ENCODE measurements at places on chromosomes 4 and X.

GRCh38 chr4:4560642-4561041 is 18.8 kb upstream of the STX18 start:
- DNase-seq, result no peak

DNA sequence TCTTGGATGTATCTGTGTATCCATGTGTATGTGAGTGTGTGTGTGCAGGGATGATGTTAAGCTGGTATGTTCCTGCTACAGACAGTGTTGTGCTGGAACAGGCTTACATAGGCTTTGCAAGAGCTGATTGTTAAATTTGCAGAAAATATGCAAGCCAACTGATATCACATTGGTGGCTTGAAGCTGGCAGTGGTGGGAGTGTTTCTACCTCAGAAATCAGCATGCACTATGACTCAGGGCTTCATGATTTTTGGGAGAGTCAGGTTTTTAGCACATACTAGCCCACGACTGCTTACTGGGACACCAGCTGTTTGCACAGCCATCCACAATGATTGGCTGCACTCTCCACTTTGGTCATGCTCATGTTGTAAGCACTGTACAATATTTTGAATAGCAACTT is 261.8 kb downstream of the DHX15 start:
- no peak for DNase-seq

DNA sequence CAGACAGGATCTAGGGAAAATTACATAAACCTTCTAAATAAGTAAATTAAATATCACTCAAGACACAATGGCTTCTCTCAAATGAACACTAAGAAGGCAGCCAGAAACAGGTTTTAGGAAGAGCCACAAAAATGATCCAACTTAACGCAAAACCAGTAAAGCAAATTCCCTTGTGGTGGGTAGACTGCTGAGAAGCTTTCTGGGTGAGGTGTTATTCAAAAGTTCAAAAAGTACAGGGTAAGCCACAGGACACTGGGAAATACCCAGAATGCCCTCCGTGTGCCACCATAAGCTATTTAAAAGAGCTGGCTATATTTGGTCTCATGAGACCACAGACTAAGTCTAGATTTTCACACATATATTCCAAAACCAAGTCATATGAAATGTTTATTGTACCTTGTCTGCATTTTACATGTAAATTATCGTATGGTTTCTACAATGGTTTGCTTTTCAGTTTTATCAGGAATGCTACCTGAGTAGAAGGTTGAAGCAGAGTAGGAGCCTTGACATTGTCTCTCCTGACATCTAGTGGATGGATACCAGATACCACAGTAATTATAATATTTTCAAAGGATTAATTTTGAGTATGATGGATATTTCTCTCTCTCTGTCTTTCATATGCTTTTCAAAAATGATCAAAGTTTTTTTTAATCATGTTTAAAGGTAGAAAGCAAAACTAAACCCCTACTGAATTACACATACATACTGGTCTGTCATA is 109.3 kb upstream of the KLHL13 start:
- DNase-seq, result no peak

DNA sequence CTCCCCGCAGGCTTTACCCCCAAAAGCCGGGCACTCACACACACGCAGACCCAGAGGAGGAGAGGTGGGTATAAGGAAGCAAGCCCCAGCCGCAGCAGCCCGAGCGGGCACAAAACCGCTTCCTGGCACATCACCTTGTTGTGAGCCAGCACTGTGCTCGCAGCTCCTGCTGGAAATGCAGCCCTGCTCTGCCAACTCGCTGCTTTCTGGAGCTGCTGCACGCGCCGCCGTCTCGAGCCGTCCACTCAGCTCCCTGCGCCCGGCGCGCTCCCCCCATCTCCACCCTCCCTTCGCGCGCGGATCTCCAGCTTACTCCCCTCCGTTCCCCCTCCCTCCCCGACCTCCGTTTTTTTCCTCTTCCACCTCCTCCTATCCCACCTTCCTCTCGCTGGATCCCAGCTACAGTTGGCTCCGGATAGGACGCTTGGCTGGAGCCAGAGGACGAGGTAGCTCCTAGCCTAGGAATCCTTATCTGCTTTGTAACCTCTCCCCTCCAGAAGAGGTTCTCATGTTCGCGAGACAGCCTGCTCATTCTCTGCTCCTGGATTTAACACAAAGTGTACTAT is at the start of gene SPOCK3:
Gene SPOCK3, minus strand, starts transcription at position 179 of the 566 bp plus-strand sequence.
- DNase-seq, result no peak

- no peak for DNase-seq
These were observed 94.9 kb downstream of the NXF2 start for GRCh38 chrX:102341867-102342266.

DNA sequence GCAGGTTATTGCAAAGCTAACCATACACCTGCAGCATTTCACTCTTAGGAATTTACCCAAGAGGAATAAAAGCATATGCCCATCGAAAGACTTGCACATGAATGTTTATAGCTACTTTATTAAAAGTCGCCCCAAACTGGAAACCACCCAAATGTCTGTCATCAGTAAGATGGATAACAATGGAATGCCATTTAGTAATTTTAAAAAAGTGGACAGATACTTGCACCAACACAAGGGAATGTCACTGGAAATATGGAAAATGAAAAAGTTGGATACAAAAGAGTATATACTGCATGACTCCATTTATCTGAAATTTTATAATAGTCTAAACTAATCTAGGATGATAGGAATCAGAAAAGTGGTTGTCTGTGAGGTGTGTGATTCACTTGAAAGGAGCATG is 12.9 kb downstream of the GK start:
- no peak for DNase-seq

DNA sequence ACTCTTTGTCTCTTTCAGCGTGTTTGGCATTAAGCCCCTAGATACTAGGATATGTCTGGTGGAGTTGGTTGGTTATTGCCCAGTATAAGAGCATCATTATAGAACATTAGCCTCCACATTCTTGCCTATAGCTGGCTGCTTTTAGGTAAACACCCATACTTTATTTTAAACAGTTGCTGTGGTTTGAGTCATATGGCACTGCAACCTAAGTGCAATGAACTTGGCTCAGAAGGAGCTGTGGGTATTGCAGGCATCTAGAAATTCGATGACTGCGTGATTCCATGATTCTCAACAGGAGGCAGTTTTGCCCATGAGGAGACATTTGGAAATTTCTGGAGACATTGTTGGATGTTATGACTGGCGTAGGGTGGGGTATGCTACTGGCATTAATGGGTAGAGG is 49.5 kb downstream of the DCLK2 start:
- DNase-seq, result no peak

GRCh38 chrX:46823481-46823880 is 13.4 kb upstream of the RP2 start:
- DNase-seq, result no peak

DNA sequence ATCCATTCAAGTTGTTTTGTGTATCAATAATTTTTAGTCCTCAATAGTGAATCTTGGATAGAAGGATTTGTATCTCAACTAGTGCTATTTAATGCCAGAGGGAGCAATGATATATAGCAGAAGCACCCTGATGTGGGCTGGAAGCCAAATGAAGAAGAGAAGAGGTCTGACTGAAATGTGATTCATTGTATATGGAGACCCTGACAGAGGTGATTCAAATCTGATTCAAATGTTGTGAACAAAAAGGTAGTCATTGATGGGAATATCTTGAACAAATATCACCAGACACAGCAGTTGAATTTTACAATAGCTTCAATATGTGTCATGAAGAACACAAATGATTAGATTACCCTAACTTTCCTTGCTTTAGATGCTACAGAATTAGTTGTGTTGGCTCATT is 27.5 kb upstream of the SULT1B1 start:
- DNase-seq, result no peak

DNA sequence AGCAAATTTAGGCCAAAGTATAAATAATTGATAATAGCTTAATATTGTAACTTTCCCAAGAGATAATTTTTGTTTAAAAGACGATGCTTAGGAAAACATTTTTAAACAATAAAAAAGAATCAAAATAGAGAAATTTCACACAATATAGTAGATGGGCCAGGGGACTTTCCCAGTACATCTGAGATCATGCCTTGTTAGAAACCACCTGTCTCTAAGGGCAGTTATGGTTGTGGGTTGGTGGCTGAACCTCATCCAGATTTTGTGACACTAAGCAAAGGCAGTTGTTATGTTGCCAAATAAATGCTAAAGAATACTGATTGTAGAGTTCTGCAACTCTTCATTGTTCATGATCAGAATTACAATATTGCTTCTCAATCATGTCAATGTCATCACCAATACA is 270.6 kb downstream of the BANK1 start:
- no peak for DNase-seq

Measured in stimulated activated CD8-positive, alpha-beta memory T cell treated with anti-CD3 and anti-CD28 coated beads, Interleukin-2, amount 100 ng/mL, for 1 hour (primary cell).